ENCODE measurements at places on chromosomes 6 and 20. TPM values are rescaled to one million over a fixed set of nuclear protein-coding genes. Genes with fewer than 3 reads are reported as not detected.

- DNase-seq = no peak
Measured at GRCh38 chr6:169142538-169142844, 111.2 kb downstream of the THBS2 start.

DNA sequence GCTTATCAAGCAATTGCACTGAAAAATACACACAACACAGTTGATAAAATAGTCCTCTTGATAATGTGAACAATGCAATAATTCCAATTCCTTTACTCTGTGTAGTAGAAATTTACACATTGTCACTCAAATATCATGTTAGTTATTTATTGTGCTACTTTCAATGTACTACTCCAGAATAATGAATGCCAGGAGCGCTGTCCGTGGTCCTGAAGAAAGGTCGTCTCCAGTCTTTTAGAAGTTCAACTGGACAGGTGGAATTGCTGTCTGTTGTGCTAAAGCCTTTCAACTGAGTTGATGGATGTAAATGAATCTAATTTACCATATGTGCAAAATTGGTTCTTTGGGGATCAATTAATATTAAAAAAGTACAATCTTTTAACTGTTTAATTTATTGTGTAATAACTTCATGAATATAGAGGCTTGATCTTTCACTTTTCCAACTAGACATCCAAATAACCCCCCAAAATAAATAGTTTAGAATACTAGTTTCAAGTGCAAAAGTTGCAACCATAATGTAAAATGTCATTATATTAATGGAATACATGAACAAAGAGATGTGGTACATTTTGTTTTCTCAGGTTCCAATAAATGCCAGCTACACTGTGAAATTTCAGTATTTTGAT lies 3.2 kb downstream of the GRIK2 start:
- DNase-seq = no peak

DNA sequence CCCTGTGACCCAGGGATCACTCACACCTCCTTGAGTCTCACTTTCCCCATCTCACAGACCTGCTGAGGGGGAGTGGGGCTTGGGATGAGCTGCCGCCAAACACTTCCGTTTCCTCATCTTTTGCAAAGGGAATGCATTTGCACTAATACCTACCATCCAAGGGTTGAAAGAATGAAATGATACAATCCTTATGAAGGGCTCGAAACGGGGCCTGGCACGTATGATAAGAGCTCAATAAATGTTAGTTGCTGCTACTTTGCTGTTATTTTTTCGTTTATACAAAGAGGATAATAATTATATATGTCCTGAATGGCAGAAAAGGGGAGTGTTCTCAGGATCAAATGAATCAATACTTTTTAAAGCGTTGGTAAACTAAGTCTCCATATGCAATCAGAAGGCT lies 6.1 kb upstream of the TFAP2D start:
- DNase-seq = no peak

- no peak for DNase-seq
Measured at GRCh38 chr6:73722318-73723060, 26.5 kb downstream of the CD109 start.

- DNase-seq = no peak
Measured at GRCh38 chr6:80173411-80173810, 66.9 kb downstream of the BCKDHB start.

C6orf58 gene
- total RNA-seq = not detected

SLC22A7 gene
- total RNA-seq = 0.36 TPM

DEFB132 gene
- not detected for total RNA-seq

Data from cerebellum (tissue), 4 donors.